HTR-8/SVneo (cell line): ENCODE measurements at places on chromosomes 4 and X.
A peak's percentile ranks its signal among the peaks of the same experiment; 100 is the strongest.

- DNase-seq: no peak
These were observed 104.6 kb downstream of the DTHD1 start for GRCh38 chr4:36385951-36386571.

DNA sequence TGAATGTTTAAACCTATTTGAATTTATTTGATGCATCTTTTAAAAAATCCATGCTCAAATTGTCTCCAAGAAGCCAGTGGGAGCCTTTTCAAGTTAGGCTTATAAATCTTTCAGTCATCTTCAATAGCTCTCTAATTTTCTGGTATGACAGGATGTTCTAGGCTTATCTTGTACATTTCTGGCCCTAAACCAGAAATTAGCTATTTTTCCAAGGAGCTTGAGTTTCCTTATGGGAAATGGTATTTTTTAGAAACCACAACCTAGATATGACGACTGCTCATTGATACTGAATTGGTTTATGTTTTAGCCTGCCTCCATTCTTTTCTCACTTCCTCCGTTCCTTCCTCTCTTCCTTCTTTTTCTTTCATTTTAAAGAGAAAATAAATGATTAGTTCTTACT is 172.3 kb downstream of the SPRY1 start:
- no peak for DNase-seq

GRCh38 chr4:75924309-75924827 is 16.4 kb downstream of the NAAA start:
- DNase-seq: no peak

DNA sequence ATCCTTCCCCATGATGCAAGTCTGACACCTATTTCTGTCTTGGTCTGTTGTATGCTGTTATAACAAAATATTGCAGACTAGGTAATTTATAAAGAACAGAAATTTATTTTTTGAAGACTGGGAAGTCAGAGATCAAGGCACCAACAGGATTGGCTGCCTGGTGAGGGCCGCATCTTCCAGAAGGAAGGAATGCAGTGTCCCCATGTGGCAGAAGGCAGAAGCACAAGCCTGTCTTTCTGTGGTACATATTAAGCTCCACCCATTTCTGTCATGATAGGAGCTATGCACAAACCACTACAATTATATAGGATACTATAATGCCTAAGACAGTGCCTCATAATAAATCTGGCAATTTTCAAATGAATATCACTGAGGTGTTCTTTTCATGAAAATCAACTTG is 502.3 kb upstream of the DIAPH2 start:
- DNase-seq: no peak

- DNase-seq: no peak
These were observed 14.0 kb upstream of the DUSP9 start for GRCh38 chrX:153633048-153633447.

DNA sequence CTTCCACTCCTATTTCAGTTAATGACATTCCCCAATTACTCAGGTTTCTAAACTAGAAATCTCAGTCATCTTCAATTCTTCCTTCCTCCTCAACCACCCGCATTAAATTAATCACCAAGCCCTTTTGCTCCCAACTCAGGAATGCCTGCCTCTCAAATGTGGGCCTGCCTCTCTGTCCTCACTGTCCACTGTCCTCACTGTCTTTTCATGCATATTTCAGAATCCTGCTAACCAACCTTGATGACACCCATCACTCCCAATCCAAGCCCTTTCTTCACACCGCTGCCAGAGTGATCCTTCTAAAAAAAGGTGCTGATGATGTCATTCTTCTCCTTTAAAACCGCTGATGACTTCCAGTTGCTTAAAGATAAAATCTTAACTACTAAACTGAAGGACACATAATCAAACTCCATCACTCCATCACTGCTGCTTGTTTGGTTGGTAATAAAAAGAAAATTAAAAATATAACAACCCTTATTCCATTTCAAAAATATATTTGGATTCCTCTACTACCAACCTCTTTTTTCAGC is 5.1 kb upstream of the APBB2 start:
- DNase-seq: no peak

- peak; percentile 76 for DNase-seq
These were observed at the start of gene DNASE1L1 for GRCh38 chrX:154409222-154409871. DNASE1L1 (minus strand) TSS chrX:154409254; CDS start chrX:154405568, 3,686 bp downstream.

- DNase-seq: no peak
These were observed 661.2 kb downstream of the FAT4 start for GRCh38 chr4:125975861-125976397.

- no peak for DNase-seq
These were observed 730 bp downstream of the CT55 start for GRCh38 chrX:135170468-135170867.

DNA sequence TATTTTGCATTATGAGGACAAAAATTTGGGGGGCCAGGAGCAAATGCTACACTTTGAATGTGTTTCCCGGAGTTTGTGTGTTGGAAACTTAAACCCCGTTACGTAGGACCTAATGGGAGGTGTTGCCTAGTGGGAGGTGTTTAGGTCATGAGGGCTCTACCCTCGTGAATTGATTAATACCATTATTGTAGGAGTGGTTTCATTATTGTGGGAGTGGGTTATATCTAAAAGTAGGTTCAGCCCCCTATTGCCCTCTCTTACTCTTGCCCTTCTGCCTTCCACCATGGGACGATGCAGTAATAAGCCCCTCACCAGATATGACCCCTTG is 15.5 kb downstream of the UBA6 start:
- DNase-seq: no peak

- peak; percentile 11 for DNase-seq
These were observed at the start of gene GUCY1A1 for GRCh38 chr4:155666344-155667221. GUCY1A1 (plus strand) TSS chr4:155666848; CDS start chr4:155696868, 30,020 bp downstream.

DNA sequence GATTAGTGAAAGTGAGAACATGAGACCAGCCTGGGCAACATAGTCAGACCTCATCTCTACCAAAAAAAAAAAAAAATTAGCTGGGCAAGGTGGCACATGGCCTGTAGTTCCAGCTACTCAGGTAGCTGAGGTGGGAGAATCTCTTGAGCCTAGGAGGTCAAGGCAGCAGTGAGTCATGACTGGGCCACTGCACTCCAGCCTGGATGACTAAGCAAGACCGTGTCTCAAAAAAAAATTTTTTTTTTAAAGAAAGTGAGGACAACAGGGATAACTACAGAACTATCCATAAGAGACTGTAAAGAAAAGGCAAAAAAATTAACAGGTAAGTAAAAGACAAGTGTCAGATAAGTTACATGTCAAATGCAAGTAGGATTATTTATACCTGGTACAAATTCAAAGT is 13.5 kb upstream of the SPP1 start:
- DNase-seq: no peak

- DNase-seq: no peak
These were observed 16.7 kb downstream of the LGI2 start for GRCh38 chr4:25013756-25014661.

- DNase-seq: no peak
These were observed 62.9 kb upstream of the FMR1 start for GRCh38 chrX:147848543-147849443.

DNA sequence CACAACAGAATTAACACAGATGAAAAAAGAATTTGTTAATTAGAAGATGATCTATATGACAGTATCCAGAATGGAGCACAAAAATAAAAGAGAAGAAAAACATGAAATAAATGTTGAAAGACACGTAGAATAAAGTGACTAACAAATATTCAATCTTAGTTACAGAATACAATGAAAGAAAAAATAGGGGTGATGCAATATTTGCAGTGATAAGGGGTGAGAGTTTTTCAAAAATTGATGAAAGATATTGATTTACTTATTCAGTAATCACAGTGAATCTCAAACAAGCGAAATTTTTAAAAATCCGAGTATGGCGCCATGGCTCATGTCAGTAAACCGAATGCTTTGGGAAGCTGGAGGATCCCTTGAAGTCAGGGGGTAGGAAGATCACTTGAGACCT is 20.2 kb upstream of the RAB28 start:
- no peak for DNase-seq

DNA sequence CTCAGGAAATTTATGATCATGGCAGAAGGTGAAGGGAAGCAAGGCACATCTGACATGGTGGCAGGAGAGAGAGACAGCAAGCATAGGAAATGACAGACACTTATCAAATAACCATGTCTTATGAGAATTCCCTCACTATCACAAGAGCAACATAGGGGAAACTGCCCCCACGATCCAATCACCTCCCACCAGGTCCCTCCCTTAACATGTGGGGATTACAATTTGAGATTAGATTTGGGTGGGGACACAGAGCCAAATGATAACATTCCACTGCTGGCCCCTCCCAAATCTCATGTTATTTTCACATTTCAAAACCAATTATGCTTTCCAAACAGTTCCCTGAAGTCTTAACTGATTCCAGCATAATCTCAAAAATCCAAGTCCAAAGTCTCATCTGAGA is 8.2 kb upstream of the TMA16 start:
- DNase-seq: no peak

DNA sequence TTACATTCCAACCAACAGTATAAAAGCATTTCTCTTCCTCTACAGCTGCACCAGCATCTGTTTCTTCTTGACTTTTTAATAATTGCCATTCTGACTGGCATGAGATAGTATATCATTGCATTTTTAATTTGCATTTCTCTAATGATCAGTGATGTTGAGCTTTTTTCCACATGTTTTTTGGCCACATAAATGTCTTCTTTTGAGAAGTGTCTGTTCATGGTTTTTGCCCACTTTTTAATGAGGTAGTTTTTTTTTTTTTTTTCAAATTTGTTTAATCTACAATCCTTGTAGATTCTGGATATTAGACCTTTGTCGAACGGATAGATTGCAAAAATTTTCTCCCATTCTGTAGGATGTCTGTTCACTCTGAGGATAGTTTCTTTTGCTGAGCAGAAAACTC is 39.5 kb upstream of the TBC1D19 start:
- no peak for DNase-seq

GRCh38 chrX:19705196-19705769 is 182.1 kb downstream of the SH3KBP1 start:
- no peak for DNase-seq

GRCh38 chr4:5996641-5997040 is 21.6 kb downstream of the C4orf50 start:
- DNase-seq: no peak

DNA sequence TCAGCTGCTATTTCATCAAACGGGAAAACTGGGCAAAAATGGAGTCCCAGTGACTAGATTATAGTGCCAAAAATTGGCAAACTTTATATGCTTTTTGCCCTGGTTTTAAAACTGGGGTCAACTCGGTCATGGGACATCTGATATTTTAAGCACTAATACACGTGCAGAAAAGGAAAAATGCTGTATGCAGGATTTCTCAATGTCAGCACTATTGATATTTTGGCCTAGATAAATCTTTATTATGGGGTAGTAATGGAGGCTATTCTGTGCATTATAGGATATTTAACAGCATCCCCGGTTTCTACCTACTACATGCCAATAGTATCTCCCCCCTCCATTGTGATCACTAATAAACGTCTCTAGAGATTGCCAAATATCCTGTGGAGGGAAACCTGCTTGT is 870.9 kb upstream of the IGFBP7 start:
- no peak for DNase-seq

- DNase-seq: peak; percentile 9
These were observed 74.6 kb downstream of the MAP3K15 start for GRCh38 chrX:19440713-19441112.

DNA sequence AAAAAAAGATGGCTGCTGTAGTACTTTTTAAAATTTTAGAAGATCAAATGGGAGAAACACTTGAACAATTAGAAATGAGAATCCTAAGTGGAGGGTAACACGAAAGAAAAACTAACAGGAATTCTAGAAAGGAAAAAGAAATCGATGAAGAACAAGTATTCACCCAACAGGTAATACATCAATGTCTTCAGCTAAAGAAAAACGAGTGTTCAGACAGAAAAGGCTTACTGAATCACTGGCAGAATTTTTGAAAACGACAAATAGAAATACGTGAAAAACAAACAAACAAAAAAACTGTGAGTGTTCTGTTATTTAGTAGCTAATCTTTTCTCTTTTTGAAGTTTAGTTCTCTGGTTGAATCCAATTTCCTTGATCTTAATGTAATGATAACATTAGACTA is 1.8 kb downstream of the MAD2L1 start:
- no peak for DNase-seq

DNA sequence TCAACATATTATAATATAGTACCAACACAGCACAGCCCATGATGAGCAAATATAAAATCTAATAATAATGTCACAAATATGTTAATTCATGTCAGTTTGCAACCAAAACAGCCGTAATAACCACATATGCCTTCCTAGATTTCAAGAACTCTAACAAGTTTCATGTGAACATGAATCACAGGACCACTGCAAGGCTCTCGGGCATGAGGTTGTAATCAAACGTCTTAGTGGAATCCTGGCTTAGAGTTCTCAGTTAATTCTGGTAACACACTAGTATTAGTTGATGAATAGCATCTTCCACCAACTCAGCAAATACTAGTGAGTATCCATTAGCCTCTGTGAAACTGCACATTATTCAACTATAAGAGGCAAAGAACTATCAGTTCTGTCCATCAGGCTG is 379.3 kb upstream of the TENM3 start:
- no peak for DNase-seq

GRCh38 chr4:42673082-42673425 is 16.1 kb upstream of the ATP8A1 start:
- no peak for DNase-seq

DNA sequence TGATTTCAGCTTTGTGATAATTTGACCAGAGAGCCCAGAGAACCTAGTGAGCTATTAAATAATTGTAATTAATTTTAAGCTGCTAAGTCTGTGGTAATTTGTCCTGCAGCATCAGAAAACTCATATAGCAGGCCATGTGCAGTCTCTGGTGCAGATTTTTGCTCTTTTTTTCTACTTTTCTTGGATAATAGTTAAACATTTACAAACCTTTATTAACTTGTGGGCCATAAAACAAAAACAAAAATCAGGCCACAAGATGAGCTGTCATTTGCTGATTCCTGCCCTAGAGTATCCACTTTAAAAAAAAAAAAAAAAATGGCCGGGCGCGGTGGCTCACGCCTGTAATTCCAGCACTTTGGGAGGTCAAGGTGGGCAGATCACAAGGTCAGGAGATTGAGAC is 99.8 kb downstream of the CLDN22 start:
- DNase-seq: no peak

GRCh38 chr4:24330573-24330972 is 253.8 kb downstream of the DHX15 start:
- no peak for DNase-seq

GRCh38 chr4:74638689-74639088 is 155.6 kb downstream of the BTC start:
- no peak for DNase-seq

DNA sequence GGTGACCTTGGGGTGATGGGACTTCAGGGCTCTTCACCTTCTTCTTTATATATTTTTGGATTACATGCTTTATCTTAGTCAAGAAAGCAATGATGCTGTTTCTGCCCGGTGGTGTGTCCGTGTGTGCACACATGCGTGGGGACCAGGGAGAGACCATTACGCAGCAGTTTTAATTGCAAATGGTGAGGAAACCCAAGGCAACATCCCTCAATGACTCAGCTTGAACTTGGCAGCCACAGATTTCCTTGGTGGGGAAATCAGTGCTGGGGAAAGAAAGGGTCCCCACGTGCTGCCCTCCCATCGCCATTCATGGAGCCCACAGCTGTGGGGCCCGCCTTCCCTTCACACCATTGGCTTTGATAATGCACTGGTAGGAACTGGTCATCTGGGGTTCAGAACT is 46.2 kb upstream of the C4orf50 start:
- no peak for DNase-seq
